ENCODE measurements at places on chromosomes 6 and 20. TPM values are rescaled to one million over a fixed set of nuclear protein-coding genes. Genes with fewer than 3 reads are reported as not detected.

DNA sequence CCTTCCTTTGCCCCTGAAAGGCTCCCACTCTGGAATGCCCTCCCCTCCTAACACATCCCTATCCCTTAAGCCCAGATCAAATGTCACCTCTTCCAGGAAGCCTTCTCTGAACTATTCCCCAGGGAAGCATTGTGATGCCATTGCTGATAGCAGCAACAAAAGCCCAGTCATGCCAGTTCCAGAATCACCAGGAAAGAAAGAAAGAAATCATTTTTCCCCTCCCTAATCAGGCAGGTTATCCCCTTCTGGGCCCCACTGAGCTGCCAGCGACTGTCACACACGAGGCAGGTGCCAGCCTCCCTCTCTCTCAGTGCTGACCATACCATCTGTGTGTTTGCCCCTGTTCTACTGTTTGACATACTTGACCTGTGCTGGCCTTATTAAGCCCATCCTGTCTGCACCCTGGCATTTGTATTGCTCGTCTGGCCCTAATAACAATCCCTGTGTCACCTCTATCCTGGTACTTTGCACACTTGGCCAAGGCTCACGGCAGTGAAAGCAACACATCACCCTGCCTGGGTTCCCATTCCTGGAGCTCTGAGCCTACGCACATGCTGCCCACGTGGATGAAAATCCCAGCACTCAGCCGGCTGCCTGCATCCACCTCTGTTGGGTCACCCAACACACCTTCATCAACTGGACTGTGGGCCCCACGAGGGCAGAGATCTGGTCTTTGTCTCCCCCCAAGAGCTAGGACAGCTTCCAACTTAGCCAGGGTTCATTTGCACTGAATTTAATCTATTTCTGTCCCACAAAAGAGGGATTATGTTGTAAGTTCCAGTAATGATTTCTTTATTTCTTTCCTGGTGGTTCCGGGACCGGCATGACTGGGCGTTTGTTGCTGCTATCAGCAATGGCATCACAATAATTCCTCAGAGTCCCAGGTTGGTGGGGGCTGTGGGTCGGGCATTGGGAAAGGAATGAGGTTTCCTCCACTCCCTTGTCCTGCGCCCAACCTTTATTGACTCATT lies 5.3 kb upstream of the BPIFB1 start:
- DNase-seq = no peak

DNA sequence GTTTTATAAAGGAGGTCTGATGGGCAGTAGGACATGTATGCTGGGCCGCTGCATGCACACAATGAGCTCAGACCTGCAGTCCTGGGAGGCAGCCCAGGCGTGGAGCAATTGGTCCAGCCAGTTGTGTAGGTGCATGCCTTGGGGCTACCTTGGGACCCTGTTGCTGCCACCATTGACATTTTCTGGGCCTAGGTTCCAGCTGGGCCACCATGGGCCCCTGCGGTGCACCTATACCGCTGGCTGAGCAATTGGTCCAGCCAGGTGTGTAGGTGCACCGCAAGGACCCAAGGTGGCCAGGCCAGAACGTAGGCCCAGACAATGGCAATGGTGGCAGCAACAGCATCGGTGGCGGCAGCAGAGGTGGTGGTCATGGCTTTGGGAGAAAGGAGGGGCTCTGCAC lies 143.9 kb downstream of the PXDC1 start:
- DNase-seq = no peak

- DNase-seq = no peak
Measured at GRCh38 chr6:133958791-133959190, 5.8 kb downstream of the TBPL1 start.

GRCh38 chr6:29517728-29518440 lies 30.1 kb upstream of the MAS1L start:
- no peak for DNase-seq

The MOCS1 gene
- 1.1 TPM for total RNA-seq

DNA sequence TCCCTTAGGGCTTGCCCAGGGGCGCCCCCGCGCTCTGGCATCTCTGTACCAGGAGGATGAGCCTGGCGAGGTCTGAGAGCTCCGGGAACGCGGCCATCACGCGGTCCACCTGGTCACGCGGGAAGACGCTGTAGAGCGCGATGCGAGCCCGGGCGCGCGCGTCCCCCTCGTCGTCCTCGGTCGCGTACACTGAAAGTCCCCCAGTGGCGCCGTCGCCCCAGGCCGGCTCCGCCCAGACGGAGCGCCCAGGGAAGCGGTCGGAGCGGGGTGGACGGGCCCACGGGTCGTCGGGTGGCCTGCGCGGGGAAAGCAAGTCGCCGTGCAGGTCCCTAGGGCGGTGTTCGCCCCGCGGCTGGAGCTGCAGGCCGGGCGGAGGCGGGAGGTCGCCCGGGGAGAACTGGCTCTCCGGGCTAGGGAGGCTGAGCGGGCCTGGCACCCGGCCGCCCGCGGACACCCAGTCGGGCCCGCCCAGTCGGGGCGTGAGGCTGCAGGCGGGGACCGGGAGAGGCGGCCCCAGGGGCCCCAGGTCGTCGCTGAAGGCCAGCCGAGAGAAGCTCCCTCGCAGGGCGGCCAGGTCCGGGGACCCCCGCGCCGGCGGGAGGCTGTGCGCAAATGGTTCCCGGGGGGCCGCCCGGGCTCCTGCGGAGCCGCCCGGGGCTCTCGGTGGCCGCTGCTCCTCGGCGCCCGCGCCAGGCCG lies 34.0 kb downstream of the ZC3H12D start:
- no peak for DNase-seq

- no peak for DNase-seq
Measured at GRCh38 chr6:55825402-55826051, 49.9 kb downstream of the BMP5 start.

DNA sequence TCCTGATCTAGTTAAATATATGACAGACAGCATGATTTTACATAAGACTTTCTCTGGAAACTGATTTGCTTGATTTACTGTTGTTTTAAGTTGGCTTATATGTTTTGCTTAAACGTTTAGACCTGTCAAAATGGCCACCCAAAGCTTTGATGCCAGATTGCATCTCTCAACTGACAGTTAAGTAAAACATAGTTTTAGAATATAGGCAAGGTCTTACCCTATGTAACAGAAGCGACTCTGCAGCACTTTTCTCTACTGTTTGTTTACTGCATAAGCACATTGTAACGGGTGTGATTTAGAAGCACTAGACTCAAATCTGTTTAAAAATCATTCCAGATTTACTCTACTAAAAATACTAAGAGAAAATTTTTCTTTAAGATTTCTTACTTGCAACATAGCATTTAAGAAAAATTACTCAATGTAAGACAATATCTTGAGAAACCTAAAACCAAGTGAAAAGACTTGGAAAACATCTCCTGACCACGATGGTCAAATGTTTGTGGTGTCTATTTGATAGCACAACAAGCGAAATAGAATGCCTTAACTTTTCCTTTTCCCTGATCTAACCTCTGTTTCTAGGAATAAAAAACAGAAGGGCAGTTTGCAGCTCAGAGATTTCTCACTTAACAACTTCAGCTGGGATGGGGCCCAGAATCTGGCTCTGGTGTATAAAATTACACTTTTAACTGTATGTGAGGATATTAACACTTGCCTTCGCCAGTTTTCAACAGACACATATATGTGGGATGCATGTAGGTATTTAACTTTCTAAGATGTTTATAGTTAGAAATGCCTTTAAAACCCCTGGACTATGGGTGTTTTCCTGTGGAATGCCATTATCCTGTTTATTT lies 47.4 kb downstream of the AIG1 start:
- DNase-seq = no peak

DNA sequence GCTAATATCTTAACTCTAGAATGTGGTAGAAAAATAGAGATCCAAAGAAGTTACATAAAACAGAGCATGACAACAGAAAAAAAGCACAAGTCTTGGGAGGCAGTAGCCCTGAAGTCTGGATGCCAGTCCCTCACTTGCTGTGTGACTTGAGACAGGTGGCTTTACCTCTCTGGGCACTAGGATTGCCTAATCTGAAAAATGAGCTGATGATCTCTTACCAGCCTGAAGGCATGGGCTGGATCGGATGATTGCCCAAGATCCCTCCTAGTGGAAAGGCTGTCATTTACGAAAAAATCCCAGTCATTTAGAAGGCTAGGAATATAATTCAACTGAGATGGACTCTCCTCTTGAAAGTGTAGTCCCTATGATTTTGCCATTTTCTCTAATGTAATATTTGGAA lies 10.9 kb upstream of the GCM1 start:
- DNase-seq = no peak

GRCh38 chr6:136769124-136769523 lies 23.2 kb downstream of the MAP3K5 start:
- DNase-seq = no peak

The ZNF311 gene
- 0.61 TPM for total RNA-seq

Data from T-cell (primary cell).